ENCODE measurements at places on chromosomes 11 and 22.
A peak's percentile ranks its signal among the peaks of the same experiment; 100 is the strongest.

DNA sequence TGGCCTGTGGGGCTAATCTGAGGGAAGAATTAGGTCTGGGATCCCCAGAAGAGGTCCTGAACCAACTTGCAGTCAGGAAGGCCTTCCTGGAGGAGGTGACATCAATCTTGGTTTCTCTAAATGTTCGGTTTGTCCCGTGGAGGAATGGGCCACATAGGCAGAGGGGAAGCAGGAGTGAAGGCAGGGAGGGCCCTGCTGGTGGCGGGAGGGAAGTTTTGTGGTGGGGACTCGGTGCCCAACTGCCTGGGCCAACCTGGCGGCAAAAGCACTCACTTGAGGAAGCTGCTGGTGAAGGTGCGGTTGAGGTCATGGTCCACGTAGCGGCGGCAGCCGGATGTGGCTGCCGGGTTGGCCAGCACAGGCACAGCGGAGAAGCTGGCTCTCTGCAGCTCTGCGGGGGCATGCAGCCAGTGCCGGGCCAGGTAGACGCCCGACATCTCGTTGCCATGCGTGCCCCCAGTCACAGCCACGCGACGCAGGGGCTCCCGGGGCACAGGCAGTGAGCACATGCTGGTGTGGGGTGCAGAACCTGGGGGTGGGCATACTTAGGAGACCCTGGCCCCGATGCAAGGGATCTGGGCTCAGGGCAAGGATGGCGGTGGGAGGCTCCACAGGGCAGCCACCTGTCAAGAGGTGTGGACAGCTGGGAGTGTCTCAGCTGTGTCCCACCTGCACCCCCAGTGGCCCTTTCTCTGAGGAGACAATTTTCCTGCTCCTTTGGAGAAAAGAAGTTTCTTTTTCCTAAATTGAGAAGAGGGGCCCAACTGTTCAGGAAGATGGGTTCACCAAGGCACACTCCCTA lies 3.8 kb downstream of the ACY3 start:
- DNase-seq: no peak

GRCh38 chr11:129853518-129854231 lies 38.0 kb downstream of the TMEM45B start:
- peak; percentile 30 for DNase-seq

DNA sequence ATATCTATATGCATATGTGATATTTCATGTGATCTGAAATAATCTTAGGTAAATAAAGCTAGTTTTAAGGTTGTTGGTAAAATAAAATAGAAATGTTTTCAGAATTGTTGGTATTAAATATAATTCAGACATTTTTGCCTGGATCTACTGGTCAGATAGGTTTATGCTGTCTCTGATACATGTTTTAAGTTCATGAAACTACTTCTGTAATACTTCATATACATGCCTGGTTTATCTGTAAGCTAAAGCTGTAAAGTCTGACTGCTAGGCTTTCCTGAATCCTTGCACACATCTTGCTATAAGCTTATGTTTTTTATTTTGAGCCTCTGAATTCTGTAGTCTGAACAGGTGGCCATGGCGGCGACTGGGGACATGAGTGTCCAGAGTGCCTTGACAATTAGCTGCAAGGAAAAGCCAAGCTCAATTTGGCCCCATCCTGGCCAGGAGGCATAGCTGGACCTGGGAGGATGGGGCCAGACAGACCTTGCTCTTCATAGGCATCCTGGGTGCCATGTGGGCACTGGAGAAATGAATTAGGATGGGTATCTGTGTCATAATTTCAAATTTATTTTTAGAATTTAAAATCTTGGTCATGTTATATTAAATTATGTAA lies 241.0 kb upstream of the UBASH3B start:
- no peak for DNase-seq

GRCh38 chr22:39724857-39725256 lies 154.3 kb downstream of the CACNA1I start:
- DNase-seq: no peak

DNA sequence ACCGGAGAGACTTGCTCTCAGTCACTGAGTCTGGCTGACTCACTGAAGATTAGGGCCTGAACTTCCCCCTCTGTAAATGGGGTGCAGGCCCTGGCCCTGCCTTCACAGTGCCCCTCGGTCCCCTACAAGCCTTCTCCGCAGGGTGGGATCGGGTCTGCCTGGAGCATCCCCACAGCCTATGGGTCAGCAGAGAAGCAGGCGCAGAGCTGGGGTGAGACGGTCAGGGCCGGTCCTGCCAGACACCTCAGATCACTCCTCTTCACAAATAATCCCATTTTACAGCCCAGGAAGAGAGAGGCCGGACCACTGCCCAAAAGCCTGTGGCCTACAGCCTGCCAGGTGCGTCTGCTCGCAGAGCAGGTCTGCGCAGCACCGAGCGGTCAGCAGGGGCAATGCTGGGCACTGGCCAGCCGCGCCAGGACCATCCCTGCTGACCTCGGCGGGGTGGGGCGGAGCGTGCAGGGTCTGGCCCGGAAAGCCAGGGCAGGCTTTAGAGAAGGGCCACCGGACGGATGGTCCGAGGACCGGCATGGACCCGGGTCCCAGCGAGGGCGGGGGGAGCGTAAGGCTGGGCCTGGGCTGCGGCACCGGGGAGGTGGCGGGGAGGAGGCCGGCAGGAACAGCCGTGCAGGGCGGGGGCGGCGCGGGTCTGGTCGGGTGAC lies 522 bp upstream of the SEPTIN5 start:
- no peak for DNase-seq

DNA sequence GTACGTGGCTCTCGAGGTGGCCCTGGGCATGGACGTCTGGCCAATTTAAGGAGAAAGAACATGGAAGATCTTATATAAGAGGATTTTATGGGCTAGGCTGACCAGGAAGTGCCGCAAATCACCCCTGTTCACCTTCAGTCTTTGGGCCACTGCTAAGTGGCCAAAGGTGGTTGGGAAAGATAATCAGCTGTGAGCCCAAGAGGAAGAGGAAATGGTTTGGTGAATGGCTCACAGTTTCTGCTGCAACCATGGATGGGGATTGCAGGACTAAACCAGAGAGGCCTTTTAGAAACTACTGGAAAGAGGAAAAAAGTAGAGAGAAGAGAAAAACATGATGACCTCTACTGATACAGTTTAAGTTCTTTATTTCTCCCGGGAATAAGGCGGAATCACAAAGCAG lies 96.0 kb upstream of the ARHGAP20 start:
- DNase-seq: no peak

GRCh38 chr22:40002935-40003715 lies 8.4 kb downstream of the FAM83F start:
- no peak for DNase-seq
